GM23338 (cell line): ENCODE measurements at places on chromosomes 1 and 21. TPM values are rescaled to one million over a fixed set of nuclear protein-coding genes. Genes with fewer than 3 reads are reported as not detected.

CLCA1 gene
- total RNA-seq, result not detected in 2 replicates

- no peak for DNase-seq
Measured at GRCh38 chr1:6080469-6080868, 34.8 kb downstream of the KCNAB2 start.

DNA sequence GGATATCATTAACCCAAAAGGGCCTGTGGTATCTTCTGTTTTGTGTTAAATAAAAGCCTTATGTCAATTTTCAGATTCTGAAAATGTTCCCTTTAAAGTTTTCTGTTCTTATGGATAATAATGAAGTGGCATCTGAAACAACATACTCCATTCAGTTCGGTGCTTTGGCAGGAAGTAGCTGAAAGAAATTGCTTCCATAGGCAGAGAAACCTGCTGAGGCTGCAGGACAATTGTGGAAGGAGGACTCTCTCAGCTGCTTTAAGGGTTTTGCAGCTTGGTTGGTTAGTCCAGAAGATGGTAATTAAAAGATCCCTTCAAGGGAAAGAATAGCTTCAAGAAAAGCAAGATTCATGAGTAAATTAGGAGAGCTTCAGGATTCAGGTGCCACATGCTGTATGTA lies 30.5 kb upstream of the NRIP1 start:
- peak; percentile 1 for DNase-seq

DNA sequence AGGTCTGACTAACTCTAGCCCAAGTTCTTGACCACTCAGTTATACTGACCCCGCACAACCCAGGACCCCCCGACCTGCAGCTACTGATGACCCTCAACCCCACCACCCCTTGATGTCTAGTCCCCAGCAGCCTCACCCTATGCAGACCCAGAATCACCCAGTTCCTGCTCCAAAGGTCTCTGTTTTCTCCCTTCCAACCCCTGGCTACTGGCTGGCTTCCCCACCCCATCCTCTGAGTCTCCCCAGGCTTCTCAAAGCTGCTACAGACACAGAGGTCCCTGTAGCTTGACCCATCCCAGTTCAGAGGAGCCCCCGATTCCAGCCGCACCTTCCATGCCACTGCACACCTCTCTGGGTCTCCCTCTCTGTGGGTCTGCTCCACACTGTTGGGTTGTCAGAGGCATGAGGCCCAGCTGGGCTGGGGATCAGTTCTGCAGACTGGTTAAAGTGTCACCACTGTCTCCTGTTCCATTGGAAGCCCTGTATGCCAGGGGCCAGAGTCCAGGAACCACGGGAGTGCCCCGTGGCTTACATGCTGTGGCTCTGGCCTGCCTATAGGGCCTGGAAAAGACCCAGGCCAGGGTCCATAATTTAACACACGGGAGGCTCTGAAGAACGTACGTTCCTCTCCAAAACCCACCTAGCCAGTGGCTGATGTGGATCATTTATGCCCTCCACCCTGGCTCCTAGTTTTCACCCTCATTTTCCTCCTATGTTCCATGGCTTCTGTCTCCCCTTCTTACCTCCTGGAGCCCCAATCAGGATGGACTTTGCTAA lies 497 bp downstream of the PKLR start:
- no peak for DNase-seq

- DNase-seq, result peak; percentile 67
Measured at GRCh38 chr1:247857069-247857984, at the start of gene TRIM58. TRIM58 (plus strand) TSS chr1:247857187; CDS start chr1:247857247, 60 bp downstream.

DNA sequence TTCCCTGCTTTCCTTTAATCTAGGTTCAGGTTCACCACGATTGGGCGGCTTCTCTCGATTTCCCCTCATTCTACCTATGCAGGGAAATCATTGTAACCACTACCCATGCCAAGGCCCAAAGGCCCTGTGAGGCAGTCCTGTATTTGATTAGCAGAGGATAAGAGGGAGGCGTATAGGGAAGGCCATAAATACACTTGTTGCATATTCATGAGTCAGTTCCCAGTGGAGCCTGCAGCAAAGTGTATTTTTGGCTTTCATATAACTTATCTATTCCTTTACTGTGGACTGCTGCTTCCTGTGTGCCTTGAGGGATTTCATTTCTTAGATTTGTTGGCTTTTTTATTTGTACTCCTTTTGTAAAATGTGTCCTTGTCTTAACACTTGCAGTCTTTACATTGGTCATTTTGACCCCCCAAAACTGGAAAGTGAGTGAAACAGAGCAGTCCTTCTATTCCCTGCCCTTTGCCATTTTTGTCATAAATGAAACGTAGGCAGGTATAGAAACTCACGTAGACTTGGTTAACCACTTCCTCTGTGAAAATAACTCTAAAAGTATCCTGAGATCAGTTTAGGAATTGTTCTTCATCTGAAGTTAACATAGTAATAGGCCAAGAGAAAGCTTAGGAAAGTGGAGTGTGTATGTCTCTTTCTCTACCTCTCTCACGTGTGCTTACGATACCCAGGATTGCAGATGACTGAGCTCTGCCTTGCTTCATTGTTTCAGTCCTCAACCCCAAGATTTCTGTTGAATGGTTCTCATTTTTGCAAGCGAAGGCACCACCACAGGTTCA lies 19.6 kb upstream of the KCNQ4 start:
- no peak for DNase-seq

CD1E gene
- not detected in 2 replicates for total RNA-seq

CFAP74 gene
- 0.16 TPM in 1 of 2 replicates, not detected in the other for total RNA-seq

KCNJ10 gene
- total RNA-seq, result 1.6 and 2.8 TPM in 2 replicates

SMPDL3B gene
- total RNA-seq, result 78.5 and 83.1 TPM in 2 replicates

- DNase-seq, result no peak
Measured at GRCh38 chr1:226428791-226429461, 21.0 kb upstream of the PARP1 start.

GRCh38 chr1:182634306-182635072 lies 30.3 kb upstream of the RGS16 start:
- no peak for DNase-seq

GRCh38 chr1:113758631-113759332 lies 504 bp downstream of the PHTF1 start:
- DNase-seq, result peak; percentile 88

GRCh38 chr1:101190441-101190840 lies 46.4 kb upstream of the S1PR1 start:
- DNase-seq, result no peak

RBM15 gene
- total RNA-seq, result 68.3 and 84.0 TPM in 2 replicates

- no peak for DNase-seq
Measured at GRCh38 chr1:5967351-5968160, 24.7 kb downstream of the NPHP4 start.

DNA sequence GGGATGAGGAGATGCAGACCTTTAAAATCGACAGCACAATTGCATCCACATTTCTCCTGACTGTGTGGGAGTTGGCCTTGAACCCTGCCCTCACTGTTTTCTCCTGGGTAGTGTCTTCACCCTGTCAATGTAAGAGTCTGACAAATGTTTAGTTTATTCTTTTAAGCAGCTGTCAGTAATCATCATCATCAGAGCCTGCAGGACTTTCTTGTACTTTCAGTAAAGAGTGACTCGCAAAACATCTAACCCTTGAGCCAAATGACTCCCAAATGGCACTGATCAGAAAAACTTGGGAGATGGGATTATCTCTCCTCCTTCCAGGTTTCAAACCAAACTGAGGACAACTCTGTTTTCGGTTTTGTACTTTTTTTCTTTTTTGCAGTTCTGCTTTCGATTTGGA lies 460.2 kb downstream of the KIF26B start:
- DNase-seq, result no peak

DNA sequence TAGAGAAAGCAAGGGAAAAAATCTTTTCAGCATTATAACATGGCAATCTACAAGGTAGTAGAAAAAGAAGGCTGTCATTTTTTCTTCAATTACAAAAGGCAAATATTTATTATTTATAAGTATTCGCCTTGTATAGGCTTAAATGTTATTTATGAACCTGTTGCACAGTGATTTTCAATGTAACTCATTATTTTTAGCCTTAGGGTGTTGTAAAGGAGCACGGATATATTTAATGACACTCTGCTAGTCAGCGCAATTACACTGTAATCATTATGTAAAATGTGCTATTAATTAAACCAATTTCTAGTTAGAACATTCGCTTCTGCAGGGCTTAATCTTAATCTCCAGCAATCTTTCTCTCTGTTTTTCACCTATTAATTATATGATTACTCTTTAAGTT lies 145.0 kb downstream of the ATG4C start:
- DNase-seq, result no peak

- DNase-seq, result no peak
Measured at GRCh38 chr1:83791821-83792437, 207.0 kb downstream of the TTLL7 start.

DNA sequence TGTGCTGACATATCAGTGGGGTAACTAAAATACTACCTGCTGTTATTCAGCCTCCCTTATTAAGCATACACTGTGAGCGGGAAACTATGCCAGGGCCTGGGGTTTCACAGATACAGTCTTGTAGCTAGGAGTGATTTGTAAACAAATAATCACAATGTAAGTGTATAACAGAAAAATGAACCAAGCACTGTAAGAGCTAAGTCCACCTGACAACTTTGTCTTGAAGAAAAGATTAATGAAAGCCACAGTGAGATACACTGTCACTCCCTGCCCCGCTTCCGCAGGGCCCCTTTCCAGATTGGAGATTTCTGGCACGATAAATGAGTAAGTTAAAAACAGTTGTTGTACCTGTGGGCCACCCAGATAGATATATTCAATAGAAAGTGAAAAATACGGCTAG lies 4.8 kb downstream of the RCAN3 start:
- DNase-seq, result peak; percentile 35

DNA sequence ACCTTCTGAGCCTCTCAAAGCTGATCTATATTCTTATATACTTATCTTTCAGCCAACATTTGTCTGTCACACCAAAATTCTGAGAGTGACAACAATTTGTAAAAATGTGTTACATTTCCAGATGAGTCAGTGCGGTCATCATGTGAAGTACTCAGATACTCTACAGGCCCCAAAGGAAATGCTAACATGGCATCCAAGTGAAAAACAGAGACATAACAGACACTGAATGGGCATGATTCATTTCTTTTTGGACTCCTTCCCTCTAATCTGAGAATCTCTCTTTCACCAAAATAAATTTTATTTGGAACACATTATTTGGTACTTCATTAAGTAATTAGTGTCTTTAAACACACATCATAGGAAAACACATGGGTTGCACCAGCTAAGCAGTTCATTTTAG lies 96.6 kb downstream of the SLC44A5 start:
- DNase-seq, result no peak

DNA sequence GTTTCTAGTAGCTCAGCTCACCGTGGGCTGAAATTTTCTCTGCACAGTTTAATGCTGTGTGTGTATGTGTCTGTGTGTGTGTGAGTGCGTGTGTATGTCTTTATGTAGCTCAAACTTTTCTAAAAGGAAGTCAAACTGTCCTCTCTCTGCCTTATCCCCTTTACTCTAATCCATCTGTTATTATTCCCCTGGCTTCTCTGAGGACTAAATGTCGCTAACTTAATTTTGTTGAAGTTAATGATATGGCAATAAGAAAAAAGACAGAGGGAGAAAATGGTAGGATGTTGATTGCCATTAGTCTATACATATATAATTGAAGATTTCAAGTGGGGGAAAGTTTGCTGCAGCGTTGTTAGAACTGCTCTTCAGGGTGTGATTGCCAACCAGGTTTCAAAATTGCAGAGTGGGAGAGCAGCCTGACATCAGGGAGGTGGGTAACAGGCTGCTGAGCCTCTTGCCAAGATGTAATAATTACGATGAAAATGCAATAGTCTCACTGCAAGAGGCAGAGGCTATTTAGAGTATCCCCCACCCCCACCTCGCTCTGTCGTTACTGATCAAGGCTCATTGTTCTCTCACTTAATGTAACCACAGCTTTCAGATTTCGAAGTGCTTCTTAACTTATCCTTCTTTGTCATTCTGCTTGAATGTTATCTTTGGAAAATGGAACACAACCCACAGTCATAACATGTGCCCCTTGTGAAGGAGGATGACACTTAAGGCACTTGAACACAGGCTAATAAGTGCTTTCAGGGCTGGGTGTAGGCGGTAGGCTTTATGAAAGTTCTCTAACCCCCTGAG lies 559.0 kb upstream of the PLXNA2 start:
- no peak for DNase-seq

TMEM201 gene
- total RNA-seq, result 24.5 and 27.2 TPM in 2 replicates

NUP210L gene
- total RNA-seq, result not detected in 2 replicates

NEK2 gene
- total RNA-seq, result 19.1 and 24.9 TPM in 2 replicates

- DNase-seq, result no peak
Measured at GRCh38 chr1:182643699-182644098, 39.5 kb upstream of the RGS16 start.

KIAA1614 gene
- total RNA-seq, result 1.8 and 2.3 TPM in 2 replicates

CGN gene
- 37.0 and 46.1 TPM in 2 replicates for total RNA-seq

- DNase-seq, result peak; percentile 35
Measured at GRCh38 chr1:52127181-52128180, 14.4 kb upstream of the ZFYVE9 start.

DNA sequence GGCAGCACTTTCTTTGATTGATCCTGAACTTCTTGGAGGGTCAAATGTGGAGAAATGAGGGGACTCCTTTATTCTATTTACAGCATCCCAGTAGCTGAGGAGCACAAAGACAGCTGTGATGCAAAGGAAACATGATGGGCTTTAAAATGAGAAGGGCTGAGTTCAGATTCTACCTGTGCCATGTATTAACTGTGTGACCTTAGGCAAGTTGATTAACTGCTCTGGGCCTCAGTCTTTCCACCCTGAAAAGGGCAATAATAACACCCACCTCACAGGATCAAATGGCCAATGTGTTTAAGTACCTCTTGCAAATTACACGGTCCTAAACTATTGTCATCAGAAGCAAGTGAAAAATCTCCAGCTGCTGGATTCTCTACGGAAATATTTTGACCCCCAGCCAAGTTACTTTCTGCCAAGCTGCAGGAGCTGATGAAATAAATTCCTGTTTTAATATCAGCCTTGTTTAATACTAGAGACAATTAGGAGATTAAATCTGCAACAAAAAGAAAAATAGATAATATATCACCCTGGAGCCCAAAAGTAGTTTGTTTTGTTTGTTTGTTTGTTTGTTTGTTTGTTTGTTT lies 15.7 kb downstream of the TMEM81 start:
- DNase-seq, result no peak

- no peak for DNase-seq
Measured at GRCh38 chr1:198549866-198550265, 9.4 kb upstream of the ATP6V1G3 start.

VANGL2 gene
- total RNA-seq, result 42.8 and 51.3 TPM in 2 replicates

NUCKS1 gene
- 296 and 307 TPM in 2 replicates for total RNA-seq

DNA sequence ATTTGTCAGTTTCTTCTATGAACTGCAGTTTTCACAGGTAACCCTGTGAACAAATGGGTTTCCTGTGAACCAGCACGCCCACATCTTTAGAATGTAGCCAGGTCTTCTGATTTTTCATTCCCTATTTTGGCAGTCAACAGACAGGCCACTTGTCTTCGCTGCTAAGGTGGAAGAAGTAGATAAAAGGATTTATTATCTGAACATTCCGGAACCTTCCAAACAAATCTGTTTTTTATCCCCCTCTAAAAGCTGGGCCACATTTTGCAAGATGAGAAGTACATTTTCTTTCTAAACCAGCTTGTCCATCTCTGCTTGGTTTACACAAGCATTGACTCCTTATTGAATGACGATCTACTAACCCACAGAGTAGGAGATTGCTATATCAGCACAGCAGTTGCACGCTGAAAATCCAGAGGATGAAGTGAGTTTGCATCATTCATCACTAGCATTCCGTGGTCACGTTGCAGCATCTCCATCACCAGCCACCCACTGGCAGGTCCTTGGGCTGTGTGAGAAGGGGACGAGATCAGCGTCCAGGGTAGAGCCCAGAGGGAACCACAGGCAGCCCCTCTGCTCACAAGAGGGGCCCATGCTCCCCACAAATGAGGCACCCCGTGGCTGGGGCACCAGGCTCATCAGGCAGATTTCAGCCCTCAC lies 83.5 kb downstream of the TOMM20 start:
- no peak for DNase-seq

MYOC gene
- not detected in 2 replicates for total RNA-seq

TACSTD2 gene
- total RNA-seq, result 1.4 and 1.5 TPM in 2 replicates

EVA1C gene
- total RNA-seq, result 3.8 and 6.9 TPM in 2 replicates

ADORA3 gene
- not detected in 2 replicates for total RNA-seq

GRCh38 chr1:90370686-90371447 lies 346.2 kb downstream of the BARHL2 start:
- no peak for DNase-seq
